ENCODE measurements at places on chromosomes 11 and 22.

- no peak for DNase-seq
These were observed 23.5 kb upstream of the GRAMD1B start for GRCh38 chr11:123406441-123407129.

DNA sequence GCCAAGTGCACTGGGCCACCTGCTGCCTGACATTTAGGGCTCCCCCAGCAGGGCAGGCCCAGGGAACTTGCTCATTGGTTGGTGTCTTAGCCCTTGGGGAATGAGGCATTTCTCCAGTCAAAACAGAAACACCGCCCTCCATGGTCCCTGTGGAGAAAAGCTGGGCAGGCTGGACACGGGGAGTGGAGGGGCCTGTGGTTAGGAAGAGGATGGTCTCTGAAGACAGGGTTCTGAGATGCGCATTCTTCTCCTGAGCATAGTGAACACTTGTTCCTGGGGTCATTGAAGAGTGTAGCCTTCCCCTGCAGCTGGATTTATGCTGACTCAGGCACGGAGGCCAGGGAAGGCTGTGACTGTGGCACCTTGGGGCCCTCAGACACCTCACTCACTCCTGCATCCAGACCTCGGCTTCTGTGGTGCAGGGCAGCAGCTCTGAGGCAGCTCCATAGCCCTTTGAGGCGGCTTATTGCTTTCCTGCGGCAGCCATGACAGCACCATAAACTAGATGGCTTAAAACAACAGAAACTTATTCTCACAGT lies 8.2 kb downstream of the TSPAN18 start:
- no peak for DNase-seq

DNA sequence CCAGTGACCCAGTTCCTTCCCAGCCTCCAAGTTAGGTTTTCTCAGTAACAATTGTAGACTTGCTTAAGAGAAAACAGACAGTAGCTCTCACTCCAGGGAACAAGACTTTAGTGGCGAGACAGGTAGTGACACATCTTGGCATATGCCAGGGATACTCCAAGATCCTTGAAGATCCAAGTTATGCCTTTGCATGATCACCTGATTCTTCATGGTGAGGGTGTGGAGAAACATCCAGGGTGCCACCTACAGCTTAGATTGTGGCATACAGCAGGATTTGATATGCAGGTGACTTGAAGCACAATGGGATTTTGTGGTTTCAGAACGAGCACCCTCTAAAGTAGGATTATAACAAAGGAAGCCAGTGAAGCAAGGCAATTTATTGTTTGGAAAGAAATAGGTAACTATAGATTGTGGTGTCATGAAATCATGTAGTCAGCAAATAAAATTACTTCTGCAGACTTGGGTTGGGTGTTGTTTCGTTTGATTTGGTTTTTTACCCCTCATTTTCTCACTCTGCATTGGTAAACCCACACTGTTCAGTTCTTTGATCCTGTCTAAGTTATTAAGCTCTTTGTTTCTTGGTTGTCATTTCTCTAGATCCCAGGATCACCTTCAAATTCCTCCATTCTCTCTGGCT lies 9.2 kb downstream of the POU2AF3 start:
- DNase-seq = no peak

- no peak for DNase-seq
These were observed 850.0 kb downstream of the TBC1D22A start for GRCh38 chr22:47612311-47612910.

GRCh38 chr11:90274362-90274761 lies 51.5 kb upstream of the CHORDC1 start:
- DNase-seq = no peak

DNA sequence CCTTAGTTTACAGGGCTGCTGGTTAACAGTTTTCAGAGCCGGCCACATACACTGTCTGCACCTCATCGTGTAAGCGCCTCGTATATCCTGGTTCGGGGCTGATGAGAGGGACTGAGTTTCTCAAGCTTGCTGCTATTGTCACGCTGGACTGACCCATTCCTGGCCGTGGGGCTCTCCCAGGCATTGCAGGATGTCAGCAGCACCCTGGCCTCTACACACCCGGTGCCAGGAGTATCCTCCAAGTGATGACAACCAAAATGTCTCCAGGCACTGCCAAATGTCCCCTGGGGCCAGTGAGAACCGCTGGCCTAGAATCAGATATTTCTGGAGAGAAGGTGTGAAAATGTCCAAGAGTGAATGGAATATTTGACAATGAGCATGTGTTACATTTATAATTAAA lies 82.8 kb downstream of the ST3GAL4 start:
- DNase-seq = no peak

GRCh38 chr22:39122772-39123470 lies 25.9 kb downstream of the APOBEC3H start:
- DNase-seq = no peak

DNA sequence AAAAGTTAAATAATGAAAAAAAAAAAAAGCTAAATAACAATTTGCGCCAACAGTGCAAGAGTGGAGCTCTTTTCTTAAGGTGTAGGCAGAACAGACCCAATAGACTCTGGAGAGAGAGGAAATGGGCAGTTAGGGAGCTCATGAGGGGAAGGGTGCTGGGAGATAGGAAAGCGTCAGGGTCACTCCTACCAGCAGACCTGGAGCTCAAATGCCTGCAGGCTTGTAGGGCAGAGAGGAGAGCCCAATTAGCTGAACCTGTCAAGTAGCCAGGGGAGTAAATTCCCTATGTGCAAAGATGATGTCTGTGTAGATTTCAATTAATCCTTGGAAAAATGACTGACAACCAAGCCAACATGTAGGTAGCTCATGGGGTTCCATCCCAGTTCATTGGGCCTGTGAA lies 73.0 kb downstream of the RAB30 start:
- DNase-seq = no peak

- no peak for DNase-seq
These were observed 17.7 kb downstream of the BSX start for GRCh38 chr11:122963961-122964360.

- no peak for DNase-seq
These were observed 37.4 kb upstream of the KCNQ1OT1 start for GRCh38 chr11:2737226-2737590.

- no peak for DNase-seq
These were observed 348.2 kb downstream of the CADM1 start for GRCh38 chr11:115155978-115156377.

GRCh38 chr11:12361682-12362081 lies 15.7 kb upstream of the PARVA start:
- no peak for DNase-seq
